Neuronal stem cell (in vitro differentiated cells): ENCODE measurements at places on chromosomes 6 and 20.

DNA sequence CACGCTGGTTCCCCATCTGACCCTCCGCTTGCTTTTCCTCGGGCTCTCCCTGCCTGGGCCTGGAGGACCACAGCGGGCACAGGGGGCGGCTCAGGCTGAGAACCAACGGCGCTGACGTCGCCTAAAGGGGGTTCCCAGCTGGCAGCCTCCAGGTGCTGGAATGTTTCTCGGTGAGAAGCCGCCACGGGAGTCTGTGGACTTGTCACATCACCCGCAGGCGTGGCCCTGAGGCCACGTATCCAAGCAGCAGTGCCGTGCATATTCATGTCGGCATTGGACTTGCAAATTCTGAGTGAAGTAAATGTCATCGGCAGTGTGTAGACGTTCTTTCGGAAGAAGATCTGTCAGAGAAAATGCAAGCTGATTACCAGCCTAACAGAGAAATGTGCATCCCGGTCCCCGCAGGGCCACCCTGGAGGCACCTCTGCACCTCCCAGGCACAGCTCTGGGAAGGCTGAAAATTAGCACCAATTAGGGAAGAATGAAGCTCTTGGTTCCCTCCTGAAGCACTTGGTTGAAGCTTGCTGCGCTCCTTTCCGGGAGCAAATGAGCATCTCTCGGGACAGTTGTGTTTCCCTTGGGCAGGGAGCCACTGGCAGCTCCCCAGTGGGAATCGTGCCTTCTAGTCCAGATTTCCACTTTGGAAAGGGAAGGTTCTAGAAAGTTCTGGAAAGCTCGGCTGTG lies 24.3 kb downstream of the NTSR1 start:
- no peak for DNase-seq

GRCh38 chr20:11193241-11193640 lies 519.4 kb upstream of the JAG1 start:
- DNase-seq, result no peak

- DNase-seq, result no peak
Observed at GRCh38 chr6:17458966-17459365, 65.6 kb downstream of the CAP2 start.

GRCh38 chr6:167578371-167578901 lies 248.3 kb upstream of the AFDN start:
- no peak for DNase-seq

- DNase-seq, result no peak
Observed at GRCh38 chr6:108295676-108296075, 822 bp downstream of the AFG1L start.

DNA sequence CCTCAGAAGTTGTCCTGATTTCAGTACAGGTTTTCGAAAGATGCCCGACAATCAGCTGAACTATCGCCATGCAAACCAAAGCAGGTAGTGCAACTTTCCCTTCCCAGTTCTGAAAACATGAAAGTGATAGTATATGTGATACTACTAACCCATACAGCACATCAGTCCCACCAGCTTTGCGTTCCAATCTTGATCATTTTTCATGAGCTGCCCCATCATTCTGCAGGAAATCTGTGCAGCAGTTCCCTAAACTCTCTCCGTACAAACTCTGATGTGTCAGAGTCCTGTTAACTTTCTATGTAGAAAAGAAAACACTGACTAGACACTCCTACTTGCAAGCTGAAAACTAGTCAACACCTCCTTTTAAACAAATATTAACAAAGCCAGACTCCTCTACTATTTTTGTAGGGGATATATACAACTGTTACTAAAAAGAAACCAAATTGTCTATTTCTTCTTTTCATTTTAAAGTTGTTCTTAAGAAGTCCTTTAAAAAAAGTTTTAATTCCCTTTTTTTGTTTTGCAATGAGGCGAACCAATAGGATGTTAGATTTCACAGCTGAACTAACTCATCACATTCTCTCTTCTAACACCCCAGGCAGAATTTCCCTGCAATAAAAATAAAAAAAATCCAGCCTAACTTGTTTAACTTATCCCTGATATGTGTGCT lies 99.6 kb upstream of the DST start:
- DNase-seq, result no peak

GRCh38 chr6:157759028-157759427 lies 64.0 kb upstream of the SNX9 start:
- no peak for DNase-seq

DNA sequence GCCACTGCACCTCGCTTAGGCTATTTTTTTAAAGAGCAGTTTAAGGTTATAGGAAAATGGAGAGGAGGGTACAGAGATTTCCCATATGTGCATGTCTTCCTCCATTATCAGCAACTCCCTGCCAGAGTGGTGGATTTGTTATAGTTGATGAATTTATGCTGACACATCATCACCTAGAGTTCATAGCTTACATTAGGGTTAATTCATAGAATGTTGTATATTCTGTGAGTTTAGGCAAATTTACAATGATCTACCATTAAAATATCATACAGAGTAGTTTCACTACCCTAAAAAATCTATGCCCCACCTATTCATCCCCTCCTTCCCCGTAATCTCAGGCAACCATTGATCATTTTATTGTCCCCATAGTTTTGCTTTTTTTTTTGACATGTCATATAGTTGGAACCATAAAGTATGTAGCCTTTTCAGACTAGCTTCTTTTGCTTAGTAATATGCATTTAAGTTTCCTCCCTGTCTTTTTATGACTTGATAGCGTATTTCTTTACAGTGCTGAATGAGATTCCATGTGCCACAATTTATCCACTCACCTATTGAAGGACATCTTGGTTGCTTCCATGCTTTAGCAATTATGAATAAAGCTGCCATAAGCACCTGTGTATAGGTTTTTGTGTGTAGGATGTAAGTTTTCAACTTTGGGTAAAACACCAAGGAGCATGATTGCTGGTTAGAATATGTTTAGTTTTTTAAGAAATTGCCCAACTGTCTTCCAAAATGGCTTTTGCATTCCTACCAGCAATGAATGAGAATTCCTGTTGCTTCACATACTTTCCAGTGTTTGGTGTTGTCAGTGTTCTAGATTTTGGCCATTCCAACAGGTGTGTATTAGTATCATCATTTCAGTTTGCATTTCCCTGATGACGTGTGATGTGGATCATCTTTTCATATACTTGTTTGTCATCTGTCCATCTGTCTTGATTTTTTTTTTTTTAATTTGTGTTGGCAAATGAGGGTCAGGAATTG lies 60.2 kb downstream of the NCOA3 start:
- DNase-seq, result no peak

DNA sequence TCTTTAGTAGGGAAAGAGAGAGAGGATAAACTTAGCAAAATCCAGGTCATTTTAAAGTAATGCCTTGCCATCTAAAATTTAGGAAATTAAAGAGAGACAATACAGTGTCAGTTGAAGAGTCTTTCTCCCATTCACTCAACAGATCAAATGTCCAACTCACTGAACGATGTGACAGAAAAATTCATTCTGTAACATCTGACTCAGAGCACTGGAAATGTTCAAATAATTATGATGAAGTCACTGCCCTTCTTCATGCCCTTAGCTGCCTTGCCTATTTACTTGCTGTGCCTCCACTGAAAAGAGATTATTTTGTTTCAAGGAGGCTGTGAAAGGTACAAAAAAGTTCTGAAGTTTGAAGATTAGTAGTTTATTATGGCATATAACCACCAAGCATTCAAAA lies 434.8 kb downstream of the ADGRB3 start:
- DNase-seq, result no peak

DNA sequence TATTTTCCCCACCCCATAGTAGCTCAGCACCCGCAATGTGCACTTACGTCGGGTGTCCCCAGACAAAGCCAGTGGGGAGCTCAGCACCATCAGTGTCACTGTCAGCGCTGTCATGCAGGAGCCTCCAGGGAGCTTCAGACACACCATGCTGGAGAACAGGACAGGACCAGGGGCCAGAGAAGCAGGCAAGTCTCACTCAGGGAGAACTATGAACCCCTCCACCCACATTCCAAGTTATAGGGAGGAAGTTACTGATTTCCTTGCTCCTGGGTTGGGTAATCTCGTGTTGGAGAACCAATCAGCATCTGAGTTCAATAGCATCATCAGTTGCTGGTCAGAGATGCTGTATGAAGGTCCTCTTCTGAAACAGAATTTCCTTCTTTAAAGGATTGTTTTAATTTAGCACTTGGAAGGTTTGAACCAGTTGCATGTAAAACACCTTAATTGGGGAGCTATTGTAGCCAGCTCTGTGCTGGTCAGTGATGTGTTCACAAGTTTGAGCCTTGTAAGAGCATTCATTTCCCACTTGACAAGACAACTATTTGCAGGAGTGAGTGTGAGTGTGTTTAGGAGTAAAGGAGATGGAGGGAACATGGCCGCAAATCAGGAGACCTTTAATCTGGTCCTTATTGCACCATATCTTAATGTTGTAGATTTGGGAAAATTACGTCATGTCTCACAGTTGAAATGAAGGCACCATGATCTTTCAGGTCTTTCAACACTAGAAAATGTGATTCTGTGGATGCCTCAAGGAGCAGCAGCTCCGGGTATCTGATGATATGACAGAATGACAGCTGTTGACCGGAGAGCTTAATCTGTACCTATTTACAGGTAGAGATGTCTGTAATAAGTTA lies at the start of gene HLA-DRB1:
Gene HLA-DRB1 (minus strand): TSS at position 253 of the 854 bp plus-strand sequence. CDS start 106 bp downstream, at position 147.
- no peak for DNase-seq

DNA sequence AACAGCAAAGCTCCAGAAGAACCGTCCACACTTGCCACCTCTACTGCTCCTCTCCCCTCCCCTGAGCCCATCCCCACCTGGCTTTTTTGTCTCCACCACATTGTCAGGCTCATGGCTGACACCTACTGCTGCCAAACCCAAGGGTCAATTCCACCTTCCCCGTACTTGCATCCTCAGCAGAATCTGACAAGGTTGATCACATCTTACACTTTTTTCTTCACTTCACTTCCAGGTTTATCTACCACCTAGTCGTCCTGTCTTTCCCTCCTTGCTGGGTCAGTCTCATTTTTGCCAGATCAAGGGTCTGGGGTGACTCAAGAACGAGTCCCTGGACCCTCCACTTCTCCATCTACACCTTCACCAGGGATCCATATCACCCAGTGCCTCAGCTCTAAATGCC lies 3.1 kb downstream of the AURKA start:
- DNase-seq, result no peak

- no peak for DNase-seq
Observed at GRCh38 chr6:2038092-2038491, 207.3 kb downstream of the GMDS start.

DNA sequence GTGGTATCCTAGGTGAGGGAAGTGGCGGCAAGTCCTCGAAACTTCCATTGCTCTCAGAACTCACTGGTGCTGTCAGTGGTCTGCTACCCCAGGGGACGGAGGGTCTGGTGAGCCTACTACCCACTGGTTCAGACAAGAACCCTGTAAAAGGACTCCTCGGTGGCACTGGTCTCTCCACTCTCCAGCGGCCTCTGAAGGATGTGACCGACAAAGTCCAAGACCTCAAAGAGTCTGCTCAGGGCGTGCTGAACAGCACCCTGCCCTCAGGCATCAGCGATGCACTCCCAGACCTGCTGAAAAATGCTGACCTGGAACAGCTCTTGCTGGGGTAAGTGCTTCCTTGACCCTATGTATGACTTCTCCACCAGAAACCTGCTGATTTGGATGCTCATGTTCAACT lies 51.8 kb downstream of the CDK5RAP1 start:
- no peak for DNase-seq

- no peak for DNase-seq
Observed at GRCh38 chr6:52577778-52578463, 1.1 kb upstream of the TRAM2 start.

DNA sequence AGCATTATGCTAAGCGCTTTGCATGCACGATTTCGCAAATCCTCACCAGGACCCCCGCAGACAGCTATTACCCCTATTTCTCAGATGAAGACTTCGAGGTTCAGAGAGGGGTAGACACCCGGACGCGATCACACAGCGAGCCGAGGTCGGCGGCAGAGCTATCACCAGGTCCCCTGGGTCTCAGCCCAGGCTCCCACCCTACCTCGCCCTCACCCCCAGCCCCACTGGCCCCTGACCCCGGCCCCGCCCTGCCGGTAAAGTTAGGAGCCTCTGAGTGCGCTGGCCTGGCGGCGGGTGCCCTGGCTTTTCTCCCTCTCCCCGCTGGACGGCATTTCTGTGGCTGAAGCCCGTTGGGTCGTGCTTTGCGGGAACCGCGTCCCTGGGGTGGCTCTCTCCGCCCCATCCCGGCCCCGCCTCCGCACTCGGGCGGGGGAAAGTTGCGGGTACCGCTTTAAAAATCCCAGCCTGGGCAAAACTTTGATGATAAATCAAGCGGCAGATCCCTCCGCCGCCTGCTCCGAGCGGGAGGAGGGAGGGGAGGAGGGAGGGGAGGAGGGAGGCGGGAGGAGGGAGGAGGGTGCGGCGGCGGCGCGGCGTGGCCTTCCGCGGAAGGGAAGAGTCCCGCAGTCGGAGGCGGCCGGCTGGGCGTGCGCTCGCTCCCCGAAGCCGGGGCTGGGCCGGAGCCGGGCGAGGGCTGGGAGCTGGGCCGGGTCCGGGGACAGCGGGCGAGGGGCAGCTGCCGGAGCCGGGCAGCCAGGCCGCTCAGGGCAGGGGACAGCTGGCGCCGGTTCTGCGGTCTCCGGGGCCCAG lies at the start of gene VSTM2L:
Gene VSTM2L (plus strand): TSS at position 624 of the 810 bp plus-strand sequence. CDS start 224 bp downstream, outside the sequence.
- DNase-seq, result no peak

- DNase-seq, result no peak
Observed at GRCh38 chr6:106745197-106745770, 115.9 kb downstream of the QRSL1 start.

DNA sequence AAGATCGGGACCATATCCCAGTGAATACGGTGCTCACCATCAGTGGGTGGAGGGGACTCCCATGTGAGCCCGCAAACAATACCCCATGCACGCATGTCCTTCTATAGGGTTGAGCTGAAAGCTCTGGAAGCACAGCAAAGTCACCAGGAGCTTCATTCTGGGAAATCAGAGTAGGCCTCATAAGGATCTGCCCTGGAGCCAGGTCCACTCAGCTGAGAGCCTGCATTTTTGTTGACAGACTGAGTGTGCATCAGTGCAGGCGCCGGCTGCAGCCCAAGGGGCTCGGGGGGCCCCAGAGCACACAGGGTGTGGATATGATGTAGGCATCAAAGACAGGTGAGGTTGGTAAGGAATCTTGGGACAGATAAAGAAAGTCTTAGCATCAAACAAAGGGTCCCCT lies 79.8 kb upstream of the CD93 start:
- DNase-seq, result no peak

DNA sequence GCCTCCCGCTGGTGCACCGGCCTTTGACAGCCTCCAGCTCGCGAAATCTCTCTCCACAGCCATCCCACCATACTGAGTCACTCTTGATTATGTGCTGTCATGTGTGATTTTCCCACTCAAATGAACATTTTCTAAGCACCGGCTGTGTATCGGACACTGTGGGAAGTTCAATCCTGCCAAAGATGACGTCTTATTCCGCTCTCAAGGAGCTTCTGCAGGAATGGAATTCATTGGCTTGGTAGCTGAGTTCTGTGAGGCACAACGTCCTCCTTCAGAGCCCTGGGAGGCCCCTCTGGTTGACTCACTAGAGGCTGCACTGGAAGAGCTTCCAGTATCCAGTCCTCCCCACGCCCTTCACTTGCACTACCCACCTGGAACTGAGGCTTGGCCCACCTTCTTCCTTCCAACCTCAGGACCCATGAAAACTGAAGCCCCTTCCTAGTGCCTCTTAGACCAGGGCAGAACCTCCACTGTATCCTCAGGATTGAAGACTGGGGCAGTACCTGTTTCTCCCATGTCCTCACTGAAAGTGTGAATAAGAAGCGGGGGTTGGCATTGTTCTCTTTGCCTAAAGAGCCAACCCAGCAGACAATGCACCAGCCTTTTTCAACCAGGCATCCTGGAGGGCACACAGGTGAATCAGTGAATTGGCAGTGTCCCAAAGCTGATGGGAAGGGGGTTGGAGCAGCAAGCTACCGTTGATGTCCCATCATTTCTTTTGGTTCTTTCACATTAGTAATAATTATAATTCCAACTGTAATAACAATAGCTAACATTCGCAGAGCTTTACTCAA lies 1.7 kb downstream of the UNC5CL start:
- no peak for DNase-seq
